CD4-positive, alpha-beta T cell treated with Interleukin-6 at 100 ng/mL for 8 hours (primary cell): ENCODE measurements at places on chromosomes 6 and 20.

GRCh38 chr6:166582258-166582657 lies 4.2 kb downstream of the RAMACL start:
- no peak for DNase-seq

GRCh38 chr6:149443411-149444181 lies 41.2 kb downstream of the ZC3H12D start:
- DNase-seq: no peak

DNA sequence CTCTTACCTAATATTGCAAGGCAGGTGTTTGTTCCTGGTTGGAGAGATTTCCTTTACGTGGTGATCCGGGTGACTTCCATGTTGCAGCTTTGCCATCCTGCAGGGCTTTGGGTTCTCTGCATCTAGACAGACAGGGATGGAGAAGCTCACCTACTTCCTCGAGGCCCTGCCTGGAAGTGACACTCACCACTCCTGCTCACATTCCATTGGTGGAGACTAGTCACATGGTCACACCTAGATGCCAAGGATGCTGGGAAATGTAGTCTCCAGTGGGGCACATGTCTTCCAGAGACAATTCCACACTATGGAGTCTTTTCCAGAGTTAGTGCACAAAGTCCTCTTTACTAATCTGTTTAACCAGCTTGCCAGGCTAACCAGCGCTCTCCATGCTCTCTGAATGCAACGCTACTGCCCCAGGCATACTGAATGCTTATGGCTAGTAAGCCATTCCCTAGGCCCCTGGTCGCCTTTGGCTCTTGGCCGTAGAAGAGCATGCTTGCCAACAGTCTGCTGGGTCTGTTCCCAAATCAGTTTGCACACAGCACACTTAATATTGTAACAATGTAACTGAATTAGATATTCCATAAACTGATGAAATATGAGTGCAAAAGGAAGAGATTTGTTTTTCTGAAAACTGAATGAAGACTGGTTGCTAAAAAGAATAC lies 6.7 kb upstream of the KCNK15 start:
- DNase-seq: peak; percentile 41

DNA sequence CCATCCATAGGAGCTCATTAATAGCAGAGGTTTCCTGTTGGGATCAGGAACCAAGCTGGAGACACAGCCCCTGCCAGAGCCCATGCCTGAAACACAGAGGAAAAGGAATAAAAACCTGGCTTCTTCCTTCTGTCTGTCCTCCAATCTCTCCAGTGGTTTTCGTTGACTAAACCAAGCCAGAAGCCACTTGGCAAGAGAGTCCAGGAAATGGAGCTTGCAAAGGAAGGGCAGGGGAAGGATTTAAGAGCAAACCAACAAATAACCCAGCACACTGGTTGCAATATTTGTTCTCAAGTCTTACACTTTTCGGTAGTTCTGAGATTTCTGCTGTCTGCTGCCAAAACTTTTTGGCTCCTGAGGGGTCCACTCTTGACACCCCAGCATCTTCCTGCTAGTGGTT lies 137.0 kb upstream of the BMP2 start:
- DNase-seq: no peak

DNA sequence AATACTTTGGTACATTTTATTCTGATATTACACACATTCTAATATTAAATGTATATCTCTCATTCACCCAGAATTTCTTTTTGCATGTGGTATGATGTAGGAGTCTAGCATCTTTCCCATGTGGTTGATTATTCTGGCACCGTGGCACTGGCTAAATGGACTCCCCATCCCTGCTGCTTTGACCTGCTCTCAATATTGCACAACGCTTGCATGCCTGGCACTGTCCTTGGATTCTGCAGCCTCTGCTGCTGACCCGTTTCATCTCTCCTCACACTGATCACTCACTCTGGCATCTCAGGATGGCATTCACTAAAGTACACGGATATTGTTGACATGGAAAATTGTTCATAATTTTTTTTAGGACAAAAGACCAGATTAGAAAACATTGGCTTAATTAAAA lies 11.5 kb upstream of the DACT2 start:
- no peak for DNase-seq

DNA sequence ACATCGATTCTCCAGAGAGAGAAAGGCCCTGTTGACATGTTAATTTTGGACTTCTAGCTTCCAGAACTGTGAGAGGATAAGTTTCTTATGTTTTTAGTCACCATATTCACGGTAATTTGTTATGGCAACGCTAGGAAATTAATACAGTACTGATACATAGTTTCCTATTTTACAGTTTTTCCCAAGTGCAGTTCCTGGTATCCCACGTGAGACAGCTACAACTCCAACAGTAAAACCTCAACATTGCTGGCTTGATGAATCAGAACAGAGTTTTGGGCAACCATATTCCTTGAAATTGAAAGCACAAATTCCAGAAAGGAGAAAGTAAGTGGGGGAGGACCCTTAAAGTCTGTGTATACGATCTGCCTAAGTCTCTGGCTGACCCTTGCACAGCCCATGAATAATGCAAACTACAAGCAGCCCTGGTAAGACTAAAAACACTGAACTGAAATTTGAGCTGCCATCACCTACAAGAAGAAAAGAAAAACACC lies 505.1 kb upstream of the NRSN1 start:
- DNase-seq: no peak

- no peak for DNase-seq
These were observed 31.4 kb upstream of the MARCKS start for GRCh38 chr6:113825781-113826180.

GRCh38 chr6:97703661-97704060 lies 420.6 kb upstream of the MMS22L start:
- no peak for DNase-seq
